ENCODE measurements at places on chromosomes 3 and 15.

- no peak for DNase-seq
Observed at GRCh38 chr15:73796331-73796831, 43.2 kb upstream of the INSYN1 start.

DNA sequence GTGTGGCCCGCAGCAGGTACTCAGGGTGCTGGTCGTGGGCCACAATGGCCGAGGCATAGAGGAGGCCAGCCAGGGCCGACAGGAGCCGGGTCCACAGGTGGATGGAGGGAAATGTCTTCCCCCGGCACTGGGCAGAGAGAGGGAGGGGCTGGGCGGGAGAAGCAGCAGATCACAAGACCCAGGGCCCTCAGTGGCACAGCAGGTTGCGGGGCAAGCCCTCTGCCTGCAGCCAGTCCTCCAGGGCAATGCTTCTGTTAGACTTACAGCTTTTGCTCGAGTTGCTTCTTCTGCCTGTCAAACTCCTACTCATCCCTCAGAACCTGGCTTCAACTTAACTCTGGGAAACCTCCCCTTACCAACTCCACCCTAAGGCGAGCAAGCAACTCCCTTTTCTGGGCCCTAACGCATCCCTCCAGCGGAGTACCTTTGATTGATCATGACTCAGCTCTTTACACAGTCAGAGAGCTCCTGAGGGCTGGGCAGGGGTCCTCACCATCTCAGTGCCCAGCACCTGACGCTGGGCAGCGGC, 16.0 kb downstream of the TMEM44 start:
- no peak for DNase-seq

- no peak for DNase-seq
Observed at GRCh38 chr3:8494327-8494726, 7.3 kb upstream of the LMCD1 start.

DNA sequence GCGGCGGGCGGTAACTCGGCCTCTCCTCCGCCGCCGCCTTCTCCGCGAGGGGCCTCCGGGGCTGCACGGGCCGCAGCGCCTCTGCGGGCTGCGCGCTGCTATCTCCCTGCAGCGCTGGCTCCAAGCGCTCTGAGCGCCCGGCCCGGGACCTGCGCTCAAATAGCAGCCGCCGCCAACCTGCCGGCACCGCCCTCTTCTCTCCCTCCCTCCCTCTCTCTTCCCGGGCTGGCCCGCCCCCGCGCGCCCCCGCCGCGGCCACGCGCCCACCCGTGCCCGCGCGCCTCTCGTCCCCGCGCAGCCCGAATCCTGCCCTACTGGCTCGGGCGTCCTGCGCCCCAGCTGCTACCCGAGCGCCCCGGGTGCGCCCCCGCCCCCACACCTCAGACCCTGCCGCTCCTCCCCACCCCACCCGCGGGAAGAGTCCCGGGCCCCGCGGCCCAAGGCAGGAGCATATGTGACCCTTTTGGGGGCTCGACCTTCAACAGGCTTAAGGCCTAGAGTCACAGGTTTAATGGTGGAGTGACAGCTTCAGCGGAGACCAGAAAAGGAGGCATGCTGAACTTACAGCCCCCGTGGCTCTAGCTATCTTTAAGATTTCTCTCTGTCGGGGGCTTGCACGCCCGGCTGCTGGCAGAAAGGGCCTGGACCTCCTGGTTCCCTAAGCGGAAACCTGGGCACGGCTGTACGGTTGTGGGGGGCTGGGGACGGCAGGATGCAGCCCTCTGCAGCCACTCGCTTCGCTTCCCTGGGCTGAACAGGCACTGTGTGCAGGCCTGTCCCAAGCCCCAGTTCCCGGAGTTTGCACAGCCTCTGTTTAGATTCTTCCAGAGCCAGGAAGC, at the start of gene CACNA2D2:
TSS of gene CACNA2D2 (minus strand) at position 131 of the 839 bp plus-strand sequence. CDS start 211 bp downstream, outside the sequence.
- peak; percentile 51 for DNase-seq

- no peak for DNase-seq
Observed at GRCh38 chr3:162626172-162626571, 1129.6 kb downstream of the OTOL1 start.

- no peak for DNase-seq
Observed at GRCh38 chr3:14418296-14419250, 16.2 kb downstream of the SLC6A6 start.

- DNase-seq = no peak
Observed at GRCh38 chr3:138047596-138048158, 37.7 kb downstream of the CLDN18 start.

GRCh38 chr3:52671676-52672075, 14.0 kb downstream of the PBRM1 start:
- no peak for DNase-seq

DNA sequence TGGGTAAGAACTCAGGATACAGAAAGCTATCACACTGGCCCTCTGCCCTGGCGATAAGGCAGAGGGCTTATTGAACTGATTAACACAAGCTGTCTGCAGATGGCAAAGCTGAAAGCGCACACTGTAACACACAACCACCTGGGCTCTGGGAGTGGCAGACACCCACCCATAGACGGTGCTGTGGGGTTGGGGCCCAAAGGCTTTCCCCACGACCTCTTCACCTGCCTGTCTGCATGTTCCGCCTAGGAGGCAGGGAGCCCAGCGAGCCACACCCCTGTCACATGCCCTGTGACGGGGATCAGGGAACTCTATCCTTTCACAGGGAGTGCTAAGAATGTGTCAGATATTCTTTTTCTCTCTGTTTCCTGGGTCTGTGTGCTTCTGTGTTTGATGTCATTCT, 12.1 kb upstream of the TFG start:
- no peak for DNase-seq

- no peak for DNase-seq
Observed at GRCh38 chr15:83166218-83166617, 41.4 kb downstream of the HDGFL3 start.

GRCh38 chr3:52213901-52214300, 11.5 kb downstream of the TLR9 start:
- DNase-seq = no peak

GRCh38 chr15:92407916-92408315, 14.2 kb downstream of the ST8SIA2 start:
- no peak for DNase-seq

DNA sequence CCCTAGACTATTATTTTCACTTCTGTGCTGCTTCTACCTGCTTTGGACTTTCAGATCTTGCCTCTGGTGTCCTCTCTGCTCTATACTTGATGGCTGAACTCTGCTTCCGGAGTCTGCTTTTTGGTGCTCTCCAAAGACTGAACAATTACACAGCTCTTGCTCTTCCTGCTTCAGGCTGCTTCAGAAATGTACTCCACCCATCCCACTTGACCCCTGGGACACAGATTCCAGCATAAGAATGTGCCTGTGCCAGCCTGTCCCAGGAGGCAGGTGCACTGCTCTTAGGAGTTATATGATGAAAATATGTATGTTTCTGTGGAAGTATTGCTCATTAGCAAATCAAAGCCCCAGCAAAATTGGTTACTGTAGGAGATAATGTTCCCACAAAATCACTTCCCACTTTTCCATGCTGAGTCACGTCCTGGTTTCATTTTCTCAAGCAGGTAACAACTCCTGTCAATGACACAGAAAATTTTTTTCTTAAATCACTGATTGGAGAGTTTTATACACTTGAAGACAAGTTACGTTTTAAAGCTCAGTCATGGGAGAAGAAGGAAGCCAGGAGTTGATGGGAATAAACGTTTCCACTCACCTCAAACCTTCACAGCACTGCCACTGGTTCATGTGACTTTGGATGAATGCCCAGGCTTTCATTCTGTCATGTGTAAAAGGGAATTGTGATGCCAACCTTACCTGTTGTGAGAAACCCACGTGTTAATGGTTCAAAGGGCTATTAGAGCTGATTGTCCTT, 239.4 kb upstream of the ZPLD1 start:
- DNase-seq = no peak

DNA sequence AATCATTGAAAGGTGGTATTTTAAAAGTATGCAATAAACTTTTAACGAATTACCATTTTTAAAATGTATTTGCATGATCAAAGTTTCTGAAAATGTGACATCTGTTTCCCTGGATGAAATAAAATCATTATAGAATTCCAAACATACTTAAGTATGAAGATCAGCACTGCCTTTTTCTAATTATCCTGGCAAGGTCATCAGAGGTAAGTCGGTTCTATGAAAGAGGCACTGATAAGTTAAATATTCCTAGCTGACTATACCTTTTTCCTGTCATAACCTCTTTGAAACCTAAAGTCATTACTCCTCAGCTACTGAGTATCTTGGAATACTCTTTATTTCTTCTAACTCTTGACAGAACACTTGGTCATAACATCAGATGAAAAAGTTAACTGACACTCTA, 406.1 kb upstream of the ALCAM start:
- DNase-seq = no peak

- DNase-seq = no peak
Observed at GRCh38 chr15:69664572-69665571, 212.3 kb downstream of the RPLP1 start.

- DNase-seq = no peak
Observed at GRCh38 chr15:64997745-64998375, 8.1 kb upstream of the SPG21 start.

- no peak for DNase-seq
Observed at GRCh38 chr3:138078901-138079344, 36.5 kb downstream of the DZIP1L start.

- no peak for DNase-seq
Observed at GRCh38 chr3:99487894-99488293, 150.5 kb upstream of the COL8A1 start.

GRCh38 chr3:5165698-5166097, 21.8 kb upstream of the EDEM1 start:
- no peak for DNase-seq

DNA sequence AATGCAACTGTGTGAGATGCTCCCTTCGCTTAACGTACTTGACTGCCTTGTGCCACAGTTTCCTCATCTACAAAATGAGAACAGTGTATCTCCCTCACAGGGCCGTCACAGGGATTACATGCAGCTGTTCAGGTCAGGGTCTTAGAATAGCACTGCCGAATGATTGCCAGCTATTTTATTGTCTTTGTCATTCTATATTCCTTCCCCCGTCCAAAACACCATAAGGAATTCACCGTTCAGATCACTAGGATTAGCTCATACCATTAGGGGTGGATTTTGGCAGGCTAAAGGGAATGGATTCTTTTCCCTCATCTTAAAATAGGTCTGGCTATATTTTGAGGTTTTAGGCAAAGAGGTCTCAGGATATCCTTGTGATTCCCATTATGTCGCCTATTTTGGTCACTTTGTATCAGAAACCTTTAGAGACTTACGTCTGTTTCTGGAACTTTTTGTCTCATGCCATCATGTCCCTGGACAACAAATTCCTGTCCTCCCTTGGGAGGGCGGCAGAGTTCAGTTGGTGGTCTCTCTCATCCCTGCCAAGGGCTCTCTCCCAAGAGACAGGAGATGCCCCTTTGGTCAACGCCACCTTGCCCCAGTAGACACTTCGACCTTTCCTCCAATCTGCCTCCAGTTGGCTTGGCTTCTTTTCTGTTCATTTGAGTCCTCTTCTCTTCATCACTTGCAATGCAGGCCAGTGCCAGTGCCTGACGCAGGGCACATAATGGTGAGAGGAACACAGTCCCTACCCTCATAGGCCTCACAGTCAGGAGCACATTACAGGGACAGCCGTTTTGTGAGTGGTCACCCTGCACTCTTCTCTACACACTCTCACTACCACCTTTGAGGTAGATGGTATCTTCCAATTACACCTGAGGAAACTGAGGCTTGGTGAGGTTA, 171.6 kb upstream of the BHLHE40 start:
- no peak for DNase-seq

- no peak for DNase-seq
Observed at GRCh38 chr3:82085356-82085755, 323.9 kb upstream of the GBE1 start.

GRCh38 chr3:160200353-160200752, 24.9 kb upstream of the C3orf80 start:
- no peak for DNase-seq

DNA sequence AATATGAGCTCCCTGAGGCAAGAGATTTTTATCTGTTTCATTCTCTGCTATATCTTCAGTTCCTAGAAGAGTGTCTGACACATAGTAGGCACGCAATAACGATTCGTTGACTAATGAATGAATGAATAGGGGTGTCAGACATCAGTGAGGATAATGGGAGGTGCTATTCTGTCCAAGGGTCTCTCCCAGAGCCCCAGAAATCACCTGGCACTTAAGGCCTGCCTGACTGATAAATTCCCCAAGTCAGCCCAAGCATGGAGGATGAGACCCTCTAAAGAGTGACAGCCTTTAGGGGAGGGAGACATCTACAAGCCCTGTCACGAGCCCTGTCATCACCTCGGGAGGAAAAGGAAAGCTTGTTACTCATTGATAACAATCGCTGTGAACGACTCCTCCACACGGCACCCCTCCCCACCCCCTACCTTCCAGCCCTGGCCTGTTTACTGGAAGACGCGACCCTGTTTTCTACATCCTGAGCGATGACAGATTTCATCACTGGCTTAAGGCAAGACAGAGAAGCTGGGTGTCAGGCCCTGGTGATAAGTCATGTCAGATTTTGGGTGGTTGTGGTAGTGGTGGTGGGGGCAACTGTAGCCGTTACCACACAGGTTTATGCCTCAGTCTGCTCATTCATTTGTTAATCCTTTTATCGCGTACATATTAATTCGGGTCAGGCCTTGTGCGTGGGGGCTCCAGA, 23.1 kb downstream of the BHLHE40 start:
- DNase-seq = no peak

DNA sequence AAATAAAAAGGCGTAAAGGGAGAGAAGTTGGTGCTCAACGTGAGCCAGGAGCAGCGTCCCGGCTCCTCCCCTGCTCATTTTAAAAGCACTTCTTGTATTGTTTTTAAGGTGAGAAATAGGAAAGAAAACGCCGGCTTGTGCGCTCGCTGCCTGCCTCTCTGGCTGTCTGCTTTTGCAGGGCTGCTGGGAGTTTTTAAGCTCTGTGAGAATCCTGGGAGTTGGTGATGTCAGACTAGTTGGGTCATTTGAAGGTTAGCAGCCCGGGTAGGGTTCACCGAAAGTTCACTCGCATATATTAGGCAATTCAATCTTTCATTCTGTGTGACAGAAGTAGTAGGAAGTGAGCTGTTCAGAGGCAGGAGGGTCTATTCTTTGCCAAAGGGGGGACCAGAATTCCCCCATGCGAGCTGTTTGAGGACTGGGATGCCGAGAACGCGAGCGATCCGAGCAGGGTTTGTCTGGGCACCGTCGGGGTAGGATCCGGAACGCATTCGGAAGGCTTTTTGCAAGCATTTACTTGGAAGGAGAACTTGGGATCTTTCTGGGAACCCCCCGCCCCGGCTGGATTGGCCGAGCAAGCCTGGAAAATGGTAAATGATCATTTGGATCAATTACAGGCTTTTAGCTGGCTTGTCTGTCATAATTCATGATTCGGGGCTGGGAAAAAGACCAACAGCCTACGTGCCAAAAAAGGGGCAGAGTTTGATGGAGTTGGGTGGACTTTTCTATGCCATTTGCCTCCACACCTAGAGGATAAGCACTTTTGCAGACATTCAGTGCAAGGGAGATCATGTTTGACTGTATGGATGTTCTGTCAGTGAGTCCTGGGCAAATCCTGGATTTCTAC, at the start of gene RARB:
TSS of gene RARB (plus strand) at position 322 of the 847 bp plus-strand sequence. CDS start at position 791, 469 bp downstream.
- no peak for DNase-seq

GRCh38 chr3:11641316-11641682, 2.4 kb downstream of the VGLL4 start:
- DNase-seq = no peak

Data from activated CD8-positive, alpha-beta memory T cell treated with anti-CD3 and anti-CD28 coated beads for 1 hour (primary cell).